ENCODE measurements at places on chromosomes 2 and 18. TPM values are rescaled to one million over a fixed set of nuclear protein-coding genes. Genes with fewer than 3 reads are reported as not detected.

GRCh38 chr2:71101656-71102055 is 28.4 kb downstream of the MCEE start:
- H3K36me3 ChIP-seq, result no peaks in the 10 kb centered on the region
- no peak overlapping the region for H3K27ac ChIP-seq
- peaks cover 5% of the 10 kb centered on the region for H3K4me1 ChIP-seq
- H3K4me3 ChIP-seq, result no peak overlapping the region
- H3K27me3 ChIP-seq, result peaks cover 4% of the 10 kb centered on the region

DNA sequence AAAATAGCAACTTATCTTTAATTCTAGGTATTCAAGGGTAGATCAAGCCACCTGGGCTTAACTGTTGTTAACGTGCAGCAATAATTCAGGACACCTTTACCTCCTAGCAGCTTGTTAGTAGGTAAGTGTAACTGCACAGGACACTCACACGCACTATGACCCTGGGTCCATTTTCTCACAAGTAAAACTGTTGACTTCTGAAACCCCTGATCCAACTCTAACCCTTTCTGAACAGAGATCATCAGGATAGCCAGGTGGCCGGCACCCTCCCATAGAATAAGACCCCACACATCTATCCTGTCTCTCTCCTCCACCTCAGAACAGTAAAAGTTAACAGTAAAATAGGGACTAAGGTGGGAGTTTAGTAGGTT is 610 bp downstream of the SPC25 start:
- H3K4me3 ChIP-seq, result peak overlapping the region; percentile 90
- DNase-seq, result peak; percentile 8
- H3K27me3 ChIP-seq, result peaks cover 24% of the 10 kb centered on the region
- peaks cover 39% of the 10 kb centered on the region for H3K36me3 ChIP-seq

GRCh38 chr2:65374999-65375398 is 57.4 kb downstream of the SPRED2 start:
- no peak overlapping the region for H3K27ac ChIP-seq
- peaks cover 25% of the 10 kb centered on the region for H3K4me1 ChIP-seq
- peaks cover 1% of the 10 kb centered on the region for H3K36me3 ChIP-seq
- no peak for DNase-seq

GRCh38 chr2:85168942-85169341 is 35.8 kb downstream of the TCF7L1 start:
- peaks cover 3% of the 10 kb centered on the region for H3K27me3 ChIP-seq
- H3K27ac ChIP-seq, result no peak overlapping the region
- H3K36me3 ChIP-seq, result no peaks in the 10 kb centered on the region
- DNase-seq, result no peak
- H3K4me1 ChIP-seq, result no peaks in the 10 kb centered on the region

KCNK3 gene
- not detected for total RNA-seq

C1GALT1C1L gene
- total RNA-seq, result not detected

EVX2 gene
- not detected for total RNA-seq

HK2 gene
- total RNA-seq, result 29.6 TPM

DNA sequence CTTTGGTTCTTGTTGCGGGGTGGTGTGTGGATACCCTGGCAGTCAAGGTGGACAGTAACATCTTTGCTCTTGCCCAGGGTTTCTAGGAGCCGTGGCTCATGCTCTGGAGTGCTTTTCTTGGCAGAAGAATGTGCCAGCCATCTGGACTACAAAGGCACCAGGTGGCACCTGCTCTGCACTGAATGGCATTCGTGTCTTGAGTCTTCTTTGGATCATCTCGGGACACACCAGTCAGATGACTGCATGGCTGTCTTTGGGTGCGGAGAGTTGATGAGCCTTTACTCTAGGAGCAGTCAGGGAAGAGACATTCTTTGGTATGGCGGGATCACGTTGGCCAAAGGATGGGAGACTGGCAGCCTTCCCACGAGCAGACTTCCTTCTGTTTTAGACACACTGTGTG is 104.1 kb upstream of the SEC11C start:
- DNase-seq, result no peak
- peaks cover 2% of the 10 kb centered on the region for H3K4me1 ChIP-seq
- H3K27ac ChIP-seq, result no peak overlapping the region
- no peaks in the 10 kb centered on the region for H3K36me3 ChIP-seq

DNA sequence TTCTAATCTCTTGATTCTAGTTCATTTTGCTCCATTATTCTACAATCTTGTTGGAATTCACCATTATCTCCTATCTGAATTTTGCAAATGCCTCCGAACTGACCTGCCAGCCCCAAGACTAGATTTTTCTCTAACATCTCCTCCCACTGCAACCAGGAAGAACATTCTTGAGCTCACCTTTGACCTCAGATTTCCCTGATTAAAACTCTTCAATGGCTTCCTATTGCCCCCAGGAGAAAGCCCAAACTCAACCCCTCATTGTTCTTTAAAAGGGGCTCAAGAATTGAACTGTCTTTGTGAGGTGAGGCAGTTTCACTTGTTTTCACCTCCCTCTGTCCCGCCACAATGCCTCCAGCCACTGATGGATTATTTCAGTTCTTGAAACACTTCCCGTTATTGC is 784.6 kb upstream of the ZEB2 start:
- H3K4me1 ChIP-seq, result no peaks in the 10 kb centered on the region
- H3K27ac ChIP-seq, result no peak overlapping the region
- H3K4me3 ChIP-seq, result no peak overlapping the region

PREB gene
- total RNA-seq, result 60.0 TPM

STEAP3 gene
- not detected for total RNA-seq

DNA sequence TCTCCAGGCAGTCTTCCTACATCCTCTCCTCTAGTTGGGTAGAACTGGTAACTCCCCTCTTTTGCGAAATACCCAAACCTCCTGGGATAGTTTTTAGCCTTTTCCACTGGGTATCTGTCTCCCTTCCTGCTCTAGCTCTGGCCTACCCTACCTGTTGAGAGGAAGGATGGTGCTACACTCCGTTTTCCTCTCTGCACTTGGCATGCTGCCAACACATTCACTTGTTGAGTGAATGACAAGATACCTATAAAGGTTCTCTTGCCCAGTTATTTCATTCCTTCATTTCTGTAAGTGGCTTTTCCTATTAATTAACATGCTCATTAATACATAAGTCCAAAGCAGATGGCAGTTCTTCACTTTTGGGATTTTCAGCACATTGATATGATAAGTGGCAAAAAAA is 293.8 kb downstream of the CNTNAP5 start:
- no peak overlapping the region for H3K27ac ChIP-seq
- H3K4me1 ChIP-seq, result no peaks in the 10 kb centered on the region
- H3K27me3 ChIP-seq, result no peaks in the 10 kb centered on the region
- DNase-seq, result no peak
